RWPE1 (cell line): ENCODE measurements at places on chromosomes 3 and 15.

- DNase-seq = no peak
Observed at GRCh38 chr3:19030522-19030839, 117.8 kb upstream of the KCNH8 start.

DNA sequence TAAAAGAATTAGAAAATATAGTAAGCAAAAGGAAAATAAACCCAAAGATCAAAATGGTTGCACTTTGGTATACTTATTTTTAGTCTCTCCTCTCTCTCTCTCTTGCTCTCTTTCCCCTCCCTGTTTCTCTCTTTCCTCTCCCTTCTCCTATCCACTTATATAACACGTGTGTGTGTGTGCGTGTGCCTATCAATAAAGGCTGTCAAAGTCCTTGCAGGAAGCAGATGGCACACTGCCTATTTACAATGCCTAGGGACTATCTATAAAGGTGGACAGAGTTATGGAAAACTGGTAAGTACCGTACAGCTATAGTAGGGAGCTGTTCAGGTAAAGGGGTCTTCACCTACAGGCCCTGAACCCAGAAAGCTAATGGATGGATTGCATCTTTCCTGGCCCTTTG, 161.6 kb downstream of the SQOR start:
- no peak for DNase-seq

DNA sequence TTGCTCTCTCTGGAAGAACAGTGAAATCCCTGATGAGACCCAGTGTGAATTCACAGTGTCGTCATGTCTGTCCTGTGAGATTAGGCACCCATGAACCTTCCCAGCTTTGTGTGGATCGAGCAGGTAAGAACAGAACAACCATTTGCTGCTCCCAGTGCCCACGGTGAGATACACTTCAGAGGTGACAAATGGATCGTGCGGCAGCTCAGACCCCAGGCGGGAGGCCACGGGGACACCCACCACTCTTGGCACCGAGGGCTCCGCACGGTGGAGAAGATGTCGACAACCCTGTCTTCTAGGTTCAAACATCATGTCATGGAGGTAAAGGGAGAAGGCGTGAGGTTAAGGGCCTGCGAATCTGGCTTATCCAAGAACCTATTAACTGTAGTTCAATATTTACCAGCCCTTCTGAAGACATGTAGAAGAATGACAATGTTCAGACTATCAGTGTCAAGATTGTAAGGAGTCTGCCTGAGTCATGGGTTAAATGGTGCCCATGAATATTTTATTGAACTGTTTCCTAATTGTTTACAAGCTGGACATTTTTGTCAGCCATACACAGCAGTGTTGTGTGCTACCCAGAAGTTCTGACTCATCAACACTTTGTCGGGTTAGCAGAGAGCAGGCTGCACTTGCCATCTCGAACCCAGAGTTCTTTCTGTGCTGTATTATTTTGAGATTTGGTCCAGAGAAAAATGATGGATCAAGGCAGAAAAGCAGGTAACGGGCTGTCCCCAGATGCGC, 15.5 kb upstream of the PCSK6 start:
- no peak for DNase-seq

DNA sequence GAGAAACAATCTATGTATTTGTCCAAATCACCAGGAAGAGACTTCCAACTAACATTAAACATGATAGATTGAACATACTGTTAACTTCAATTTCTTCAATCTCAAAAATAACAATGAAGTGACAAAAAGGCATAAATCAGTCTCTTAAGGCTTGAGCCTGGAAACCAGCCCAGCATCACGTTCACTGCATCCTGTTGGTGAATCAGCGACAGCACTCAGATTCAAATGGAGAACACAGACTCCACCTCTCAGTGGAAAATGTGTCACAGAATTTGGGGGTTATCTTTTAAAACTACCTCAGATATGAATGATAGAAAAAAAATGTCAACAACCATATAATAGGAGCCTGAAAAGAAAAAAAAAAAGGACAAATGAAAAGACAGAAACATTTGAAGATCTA, 212.0 kb downstream of the MINAR1 start:
- peak; percentile 42 for DNase-seq

DNA sequence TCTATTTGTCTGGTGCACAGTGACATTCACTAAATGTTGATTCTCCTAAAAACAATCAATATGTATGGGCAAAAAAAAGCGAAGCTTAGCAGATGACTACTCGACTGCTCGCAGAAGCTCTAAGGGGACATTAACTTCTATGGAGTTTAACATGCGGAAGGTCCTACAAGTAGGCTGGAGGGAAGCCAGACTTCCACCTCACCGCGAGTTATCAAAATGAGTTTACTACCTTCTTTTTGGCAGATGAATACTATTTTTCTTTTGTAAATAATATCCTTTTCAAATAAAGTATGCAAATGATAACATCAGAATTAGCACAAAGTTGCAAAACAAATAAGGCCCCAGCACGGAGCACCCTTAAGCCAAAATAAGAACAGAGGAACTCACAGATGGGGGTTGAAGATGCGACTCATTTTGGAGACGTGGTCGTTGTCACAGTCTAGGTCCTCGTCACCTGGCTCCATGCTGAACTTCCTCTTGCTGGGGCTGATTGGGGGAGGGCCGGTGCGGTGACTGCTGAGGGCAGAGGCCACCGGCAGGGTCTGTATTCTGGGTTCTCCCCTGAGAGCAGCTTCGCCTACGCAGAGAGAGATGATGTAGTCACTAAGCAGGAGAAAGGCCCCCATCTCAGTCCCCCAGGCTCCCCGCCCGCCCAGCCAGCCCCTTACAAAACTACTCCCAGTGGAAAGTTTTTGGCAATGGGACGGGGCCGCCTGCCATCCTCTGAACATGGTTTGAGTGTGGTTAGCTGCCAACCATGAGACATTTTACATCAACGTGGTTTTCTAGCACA, 42.1 kb downstream of the VGLL4 start:
- no peak for DNase-seq

GRCh38 chr15:101686718-101687117, 34.5 kb upstream of the TM2D3 start:
- DNase-seq = no peak
